ENCODE measurements at places on chromosomes 6 and 20.

DNA sequence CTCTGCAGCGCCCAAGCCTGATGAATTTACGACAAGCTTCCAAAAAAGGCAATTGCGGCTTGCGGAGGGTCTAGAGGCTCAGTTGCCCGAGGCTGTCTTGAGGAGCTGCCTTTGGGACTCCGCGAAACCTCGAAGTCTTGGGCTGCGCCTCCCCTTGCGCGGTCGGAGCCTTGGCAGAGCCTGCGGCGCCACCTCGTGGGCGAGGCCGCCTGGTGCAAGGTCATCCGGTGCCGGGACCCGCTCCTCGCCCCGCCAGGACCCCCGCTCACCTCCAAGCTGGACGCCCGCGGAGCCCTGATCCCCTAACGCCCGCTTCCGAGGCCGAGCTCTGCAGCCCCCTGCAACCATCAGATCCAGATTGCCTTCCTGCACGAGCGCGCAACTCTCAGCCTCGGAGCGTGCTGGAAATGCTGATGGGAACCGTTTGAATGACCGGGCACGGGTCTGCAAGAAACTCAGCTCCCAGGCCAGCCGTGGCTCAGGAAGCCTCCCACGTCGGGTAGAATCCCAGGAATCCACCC lies 14.9 kb upstream of the FAM210B start:
- H3K27me3 ChIP-seq = peaks cover 82% of the 10 kb centered on the region
- H3K4me3 ChIP-seq = no peak overlapping the region
- H3K4me1 ChIP-seq = peaks cover 4% of the 10 kb centered on the region
- no peaks in the 10 kb centered on the region for H3K36me3 ChIP-seq
- no peak overlapping the region for H3K27ac ChIP-seq

GRCh38 chr6:89413006-89413400 lies 930 bp upstream of the RRAGD start:
- peaks cover 71% of the 10 kb centered on the region for H3K27me3 ChIP-seq
- peaks cover 10% of the 10 kb centered on the region for H3K4me1 ChIP-seq
- H3K27ac ChIP-seq = no peak overlapping the region
- peak overlapping the region; percentile 85 for H3K4me3 ChIP-seq
- H3K36me3 ChIP-seq = no peaks in the 10 kb centered on the region

DNA sequence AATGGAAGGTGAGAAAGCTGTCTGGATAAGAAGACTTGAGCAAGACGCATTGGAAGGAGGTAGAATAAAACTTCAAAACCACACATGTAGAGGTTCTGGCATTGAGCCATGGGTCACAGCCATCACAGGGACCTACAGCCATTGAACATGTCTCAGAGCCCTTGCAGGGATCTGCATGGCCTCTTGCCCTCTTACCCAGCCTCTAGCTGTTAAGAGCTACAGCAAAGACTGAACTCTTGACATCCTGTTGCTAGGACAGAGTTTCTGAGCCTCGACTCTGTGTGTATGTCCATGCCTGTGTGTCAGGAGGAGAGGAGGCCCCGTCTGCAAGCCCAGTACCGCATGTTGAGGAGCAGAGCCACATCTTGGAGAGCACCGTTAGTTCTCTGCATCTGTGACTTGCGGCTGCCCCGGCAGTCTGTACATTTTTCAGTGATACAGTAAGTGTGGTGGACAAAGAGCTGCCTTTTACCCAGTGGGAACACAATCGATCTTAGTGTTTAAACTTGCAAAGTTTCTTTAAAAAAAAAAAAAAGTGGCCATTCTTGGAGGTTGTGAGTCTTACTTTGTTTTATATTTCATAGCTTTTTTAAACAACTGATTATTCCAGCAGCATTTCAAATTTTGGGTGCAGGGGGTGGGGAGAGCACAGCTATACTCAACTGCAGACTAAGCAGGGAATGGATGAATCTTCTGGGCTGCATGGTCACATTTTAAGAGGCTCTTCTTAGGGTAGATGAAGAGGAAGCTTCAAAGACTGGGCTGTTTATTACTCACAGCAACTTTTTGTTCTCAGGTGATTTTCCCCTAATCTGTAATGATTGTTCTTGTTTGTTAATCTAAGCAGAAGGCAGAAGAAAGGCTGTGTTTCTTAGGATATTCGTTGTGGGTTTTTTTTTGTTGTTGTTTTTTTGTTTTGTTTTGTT lies 88.5 kb downstream of the TBC1D7 start:
- H3K27ac ChIP-seq = no peak overlapping the region
- H3K4me3 ChIP-seq = no peak overlapping the region
- H3K4me1 ChIP-seq = no peaks in the 10 kb centered on the region
- H3K27me3 ChIP-seq = no peaks in the 10 kb centered on the region
- no peaks in the 10 kb centered on the region for H3K36me3 ChIP-seq
- DNase-seq = no peak

DNA sequence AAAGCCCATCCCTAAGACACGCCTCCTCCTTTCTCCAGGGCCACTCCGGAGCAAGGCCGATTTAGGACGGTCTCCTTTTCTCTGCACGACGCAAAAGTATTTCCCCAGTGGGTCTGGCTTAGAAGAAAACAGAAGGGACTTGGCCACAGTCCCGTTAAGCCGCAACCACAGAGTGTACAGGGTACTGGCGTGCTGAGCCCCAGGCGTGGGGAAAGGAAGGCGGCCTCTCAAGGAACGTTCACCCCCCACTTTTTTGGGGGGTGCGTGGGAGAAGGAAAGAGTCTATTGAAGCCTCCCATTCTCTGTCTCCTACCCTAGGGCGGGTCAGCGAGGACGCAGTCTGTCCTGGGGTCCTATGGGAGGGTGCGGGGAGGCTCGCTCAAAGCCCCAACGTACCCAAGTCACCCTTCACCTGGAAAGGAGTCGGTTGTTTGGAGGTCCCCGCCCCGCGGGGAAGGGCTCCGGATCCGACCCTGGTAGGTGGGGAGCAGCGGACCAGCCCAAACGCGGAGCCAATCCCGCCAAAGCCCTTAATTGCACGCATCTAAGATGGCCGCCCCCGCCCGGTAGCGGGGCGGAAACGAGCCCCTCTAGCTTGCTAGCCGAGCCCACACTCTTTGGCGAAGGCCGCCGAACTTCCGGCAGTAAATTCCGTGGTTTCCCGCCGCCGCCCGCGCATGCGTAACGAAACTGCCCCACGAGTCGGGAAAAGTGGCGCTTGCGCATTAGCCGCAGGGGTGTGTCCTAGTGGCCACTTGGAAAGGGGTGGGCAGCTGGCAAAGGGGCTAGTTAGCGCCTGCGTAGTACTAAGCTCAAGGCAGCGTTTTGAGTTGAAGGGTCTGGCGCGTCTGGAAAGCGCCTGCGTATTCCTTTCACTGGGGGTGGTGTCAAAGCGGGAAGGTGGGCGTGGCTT lies at the start of gene OARD1:
Gene OARD1 (minus strand): TSS at position 434 of the 913 bp plus-strand sequence. CDS start 722 bp downstream, outside the sequence.
- H3K36me3 ChIP-seq = no peaks in the 10 kb centered on the region
- peak within 1 kb of the TSS; percentile 99 for H3K27ac ChIP-seq
- H3K27me3 ChIP-seq = no peaks in the 10 kb centered on the region
- H3K4me3 ChIP-seq = peak within 1 kb of the TSS; percentile 91

- H3K27ac ChIP-seq = peak overlapping the region; percentile 44
- peaks cover 36% of the 10 kb centered on the region for H3K4me1 ChIP-seq
- no peaks in the 10 kb centered on the region for H3K36me3 ChIP-seq
- H3K4me3 ChIP-seq = no peak overlapping the region
- no peak for DNase-seq
- H3K27me3 ChIP-seq = peaks cover 19% of the 10 kb centered on the region
Observed at GRCh38 chr6:79377047-79377446, 142.6 kb upstream of the HMGN3 start.

DNA sequence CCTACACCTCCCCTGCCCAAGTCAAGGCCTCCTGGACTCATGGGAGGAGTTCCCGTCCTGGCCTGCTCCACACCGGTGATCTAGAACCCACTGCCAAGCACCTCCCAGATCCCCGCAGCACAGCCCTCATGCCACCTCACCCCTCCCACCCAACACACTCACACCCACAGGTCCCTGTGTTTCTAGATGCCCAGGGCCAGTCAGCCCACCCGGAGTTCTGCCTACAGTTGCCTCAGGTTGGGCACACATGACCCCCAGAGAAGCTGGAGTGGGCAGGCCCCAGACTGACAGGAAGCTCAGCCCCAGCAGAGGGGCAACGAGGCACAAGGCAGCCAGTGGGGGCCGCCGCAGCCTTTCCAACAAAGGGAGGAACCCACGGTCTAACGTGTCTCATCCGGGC lies 29.6 kb downstream of the RRBP1 start:
- peak overlapping the region; percentile 18 for H3K27ac ChIP-seq
- peaks cover 61% of the 10 kb centered on the region for H3K4me1 ChIP-seq
- no peak for DNase-seq
- no peaks in the 10 kb centered on the region for H3K27me3 ChIP-seq

GRCh38 chr6:80163754-80164187 lies 57.3 kb downstream of the BCKDHB start:
- H3K27me3 ChIP-seq = no peaks in the 10 kb centered on the region
- H3K36me3 ChIP-seq = no peaks in the 10 kb centered on the region
- H3K4me3 ChIP-seq = no peak overlapping the region

GRCh38 chr6:28770732-28771131 lies 153.1 kb downstream of the TRIM27 start:
- peaks cover 86% of the 10 kb centered on the region for H3K27me3 ChIP-seq
- DNase-seq = no peak
- H3K27ac ChIP-seq = no peak overlapping the region
- H3K4me1 ChIP-seq = peaks cover 7% of the 10 kb centered on the region
- H3K4me3 ChIP-seq = no peak overlapping the region

DNA sequence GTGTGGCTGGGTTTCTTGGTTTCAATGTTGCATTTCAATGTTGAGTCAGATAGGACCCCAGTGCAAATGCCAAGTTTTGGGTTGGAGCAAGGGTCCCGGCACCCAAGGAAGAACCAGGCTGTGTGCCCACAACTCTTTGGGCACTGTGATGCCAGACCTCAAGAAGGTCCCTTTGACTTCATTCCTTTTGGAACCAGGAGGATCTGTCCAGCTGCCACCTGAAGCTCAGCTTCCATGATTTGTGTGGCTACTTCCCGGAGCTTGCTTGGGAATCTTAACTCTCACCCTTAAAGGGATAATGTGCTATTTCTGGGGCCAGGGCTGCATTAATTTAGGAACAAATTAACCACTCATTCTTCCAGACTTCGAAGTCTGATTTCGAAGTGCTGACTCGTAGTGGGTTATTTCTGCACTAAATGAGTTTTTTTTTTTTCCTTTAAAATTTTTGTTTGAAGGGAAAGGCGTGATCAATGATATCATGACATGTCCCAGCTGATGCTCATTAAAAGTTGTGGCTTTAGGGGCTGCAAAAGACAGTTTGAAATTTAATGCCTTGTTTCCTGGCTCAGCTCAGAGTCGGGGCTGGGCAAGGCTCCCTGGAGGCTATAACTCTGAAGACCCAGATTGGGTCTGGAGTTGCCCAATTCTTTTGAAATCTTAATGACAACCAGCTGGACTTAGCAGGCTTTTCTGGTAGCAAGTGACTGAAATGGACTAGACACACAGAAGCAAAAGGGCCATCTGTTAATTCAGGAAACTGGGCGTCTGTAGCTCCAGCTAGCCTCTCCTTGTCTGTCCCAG lies 24.0 kb upstream of the PHACTR3 start:
- peaks cover 4% of the 10 kb centered on the region for H3K4me1 ChIP-seq
- no peaks in the 10 kb centered on the region for H3K36me3 ChIP-seq
- no peak overlapping the region for H3K27ac ChIP-seq
- DNase-seq = no peak
- H3K4me3 ChIP-seq = no peak overlapping the region
- H3K27me3 ChIP-seq = peaks cover 37% of the 10 kb centered on the region

- no peak overlapping the region for H3K4me3 ChIP-seq
- no peaks in the 10 kb centered on the region for H3K36me3 ChIP-seq
- no peaks in the 10 kb centered on the region for H3K4me1 ChIP-seq
- DNase-seq = no peak
Observed at GRCh38 chr6:117928833-117929232, 21.8 kb downstream of the SLC35F1 start.

- no peak overlapping the region for H3K4me3 ChIP-seq
- DNase-seq = no peak
- no peak overlapping the region for H3K27ac ChIP-seq
- H3K27me3 ChIP-seq = peaks cover 26% of the 10 kb centered on the region
- H3K36me3 ChIP-seq = no peaks in the 10 kb centered on the region
- peaks cover 14% of the 10 kb centered on the region for H3K4me1 ChIP-seq
Observed at GRCh38 chr20:62666736-62667529, 24.6 kb downstream of the SLCO4A1 start.

GRCh38 chr6:76764057-76764456 lies 691.6 kb upstream of the IMPG1 start:
- no peak for DNase-seq
- no peaks in the 10 kb centered on the region for H3K4me1 ChIP-seq
- H3K36me3 ChIP-seq = no peaks in the 10 kb centered on the region

GRCh38 chr6:54053881-54054391 lies 57.3 kb upstream of the MLIP start:
- no peaks in the 10 kb centered on the region for H3K27me3 ChIP-seq
- H3K27ac ChIP-seq = peak overlapping the region; percentile 8
- H3K4me3 ChIP-seq = peak overlapping the region; percentile 22
- H3K4me1 ChIP-seq = peaks cover 16% of the 10 kb centered on the region

GRCh38 chr6:139344186-139344963 lies 30.1 kb downstream of the CITED2 start:
- no peak overlapping the region for H3K4me3 ChIP-seq
- H3K36me3 ChIP-seq = no peaks in the 10 kb centered on the region
- DNase-seq = no peak
- no peaks in the 10 kb centered on the region for H3K27me3 ChIP-seq
- H3K4me1 ChIP-seq = no peaks in the 10 kb centered on the region
- H3K27ac ChIP-seq = no peak overlapping the region

DNA sequence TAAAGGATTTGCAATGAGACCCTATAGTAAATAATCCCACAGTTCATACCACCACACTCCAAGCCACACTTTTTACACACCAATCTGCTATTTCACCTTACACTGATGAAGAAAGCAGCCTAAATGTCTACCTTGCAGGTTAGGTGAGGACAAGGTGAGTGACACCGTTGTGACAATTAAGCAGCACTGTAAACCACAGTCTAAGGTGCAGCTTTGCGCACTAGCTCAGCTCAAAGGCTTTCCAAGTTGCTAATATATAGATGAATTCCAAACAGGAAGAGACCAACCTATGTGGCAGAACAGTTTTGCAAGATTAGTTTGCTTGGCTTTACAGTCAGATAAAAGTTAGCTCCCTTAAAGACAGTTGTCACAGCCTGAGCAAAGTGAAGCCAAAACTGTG lies 429.5 kb upstream of the MARCKS start:
- peaks cover 2% of the 10 kb centered on the region for H3K36me3 ChIP-seq
- no peak for DNase-seq
- H3K27ac ChIP-seq = no peak overlapping the region
- H3K27me3 ChIP-seq = no peaks in the 10 kb centered on the region
- peaks cover 8% of the 10 kb centered on the region for H3K4me1 ChIP-seq
- no peak overlapping the region for H3K4me3 ChIP-seq

DNA sequence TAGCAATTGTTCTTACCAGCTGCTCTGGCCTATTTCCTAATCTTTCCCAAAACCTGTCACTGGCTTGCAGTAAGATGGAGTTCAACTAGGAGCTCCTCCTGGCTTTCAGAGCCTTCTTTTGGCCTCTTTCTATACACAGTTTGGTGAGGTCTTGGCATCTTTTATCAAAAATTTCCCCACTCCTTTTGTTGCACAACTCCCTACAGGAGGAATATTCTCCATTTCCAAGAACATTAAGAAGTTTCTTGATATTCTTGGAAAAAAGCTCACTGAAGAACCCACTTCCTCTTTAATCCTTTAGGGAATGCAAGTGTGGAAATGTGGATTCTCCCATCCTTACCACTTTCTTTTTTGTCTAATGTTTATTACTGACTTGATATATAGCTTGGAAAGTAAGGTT lies 171.3 kb upstream of the KCNK16 start:
- no peak overlapping the region for H3K27ac ChIP-seq
- H3K36me3 ChIP-seq = peaks cover 1% of the 10 kb centered on the region
